ENCODE measurements at places on chromosomes 5 and 9. TPM values are rescaled to one million over a fixed set of nuclear protein-coding genes. Genes with fewer than 3 reads are reported as not detected.

KCNN2 gene
- under 0.01 TPM for total RNA-seq

CD74 gene
- total RNA-seq, result 13.3 TPM

TMEM174 gene
- total RNA-seq, result not detected

ANKRD18B gene
- not detected for total RNA-seq

GADD45G gene
- 0.81 TPM for total RNA-seq

STPG3 gene
- not detected for total RNA-seq
